ENCODE measurements at places on chromosomes 3 and 15.

GRCh38 chr15:90706394-90707327 is 10.5 kb upstream of the BLM start:
- no peak for DNase-seq

DNA sequence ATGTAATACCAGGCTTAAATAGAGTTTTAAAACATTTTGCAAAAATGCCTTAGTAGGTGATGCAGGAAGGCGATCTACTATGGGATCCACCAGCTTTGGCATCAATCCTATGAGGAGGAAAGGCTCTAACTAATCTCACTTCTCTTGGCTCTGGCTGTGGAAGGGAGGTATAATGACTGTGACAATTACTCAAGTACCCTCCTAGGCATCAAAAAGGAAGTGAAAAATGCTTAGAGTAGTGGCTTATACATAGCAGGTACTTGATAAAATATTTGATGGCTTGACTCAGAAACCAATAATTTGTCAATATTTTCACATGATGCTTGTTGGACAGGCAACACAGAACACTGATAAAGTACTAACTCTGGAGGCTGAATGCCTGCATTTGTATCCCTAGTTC is 34.1 kb upstream of the SERPINI2 start:
- DNase-seq, result no peak

DNA sequence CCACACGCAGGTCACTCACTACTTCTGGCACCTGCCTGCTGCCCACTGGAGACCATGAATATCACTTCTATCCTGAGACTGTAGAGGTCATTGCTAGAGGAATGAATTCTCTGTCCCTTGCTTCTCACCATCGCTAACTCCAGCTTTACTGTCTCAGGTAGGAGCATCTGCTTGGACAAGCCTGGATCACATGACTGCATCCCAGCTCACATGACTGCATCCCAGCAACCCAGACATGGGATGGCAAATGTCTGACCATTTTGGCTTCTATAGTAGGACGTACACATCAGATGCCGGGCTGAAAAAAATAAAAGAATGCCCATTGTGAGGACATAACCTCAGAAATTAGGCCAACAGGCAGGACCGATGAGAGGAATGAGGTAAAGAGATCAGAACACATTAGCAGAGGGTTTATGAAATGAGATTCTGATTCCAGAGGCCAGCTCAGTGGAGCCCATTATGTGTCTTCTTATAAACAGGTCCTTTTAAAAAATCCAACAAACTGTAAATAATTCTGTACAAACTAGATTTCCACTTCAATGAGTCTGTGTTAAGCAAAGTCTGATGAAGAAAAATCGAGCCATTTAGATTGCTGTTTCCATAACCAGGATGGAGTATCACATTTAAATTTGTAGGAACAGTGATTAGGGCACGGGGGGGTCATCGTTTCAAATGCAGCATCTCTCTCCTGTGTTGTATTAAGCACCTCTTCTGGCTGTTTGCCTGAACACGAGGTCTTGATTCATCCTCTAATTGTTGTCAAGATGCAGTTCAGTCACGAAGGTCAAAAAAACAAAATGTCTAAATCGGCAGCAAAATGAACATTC is 126.7 kb downstream of the MTHFS start:
- no peak for DNase-seq

GRCh38 chr3:32165442-32165841 is 59.0 kb downstream of the GPD1L start:
- DNase-seq, result no peak

DNA sequence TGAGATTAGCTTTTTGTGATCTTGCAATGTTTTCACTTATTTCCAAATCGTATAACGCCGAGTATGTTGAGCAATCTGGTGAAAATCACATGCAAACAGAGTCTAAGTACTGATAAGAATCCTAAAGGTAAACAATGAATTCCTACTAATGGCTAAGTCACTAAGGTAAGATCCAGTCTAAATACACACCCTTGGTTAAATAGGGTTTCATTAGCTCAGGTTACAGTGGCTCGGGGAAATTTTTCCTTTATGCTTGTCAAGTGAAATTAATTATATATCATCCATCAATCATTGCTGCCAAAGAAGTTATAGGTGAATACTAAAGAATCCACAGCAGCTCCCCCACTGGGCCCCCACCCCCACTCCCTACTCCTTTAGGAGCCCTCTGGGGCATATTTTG is 139.3 kb downstream of the SOX2 start:
- no peak for DNase-seq

GRCh38 chr3:66199089-66199473 is 21.7 kb upstream of the SLC25A26 start:
- no peak for DNase-seq

DNA sequence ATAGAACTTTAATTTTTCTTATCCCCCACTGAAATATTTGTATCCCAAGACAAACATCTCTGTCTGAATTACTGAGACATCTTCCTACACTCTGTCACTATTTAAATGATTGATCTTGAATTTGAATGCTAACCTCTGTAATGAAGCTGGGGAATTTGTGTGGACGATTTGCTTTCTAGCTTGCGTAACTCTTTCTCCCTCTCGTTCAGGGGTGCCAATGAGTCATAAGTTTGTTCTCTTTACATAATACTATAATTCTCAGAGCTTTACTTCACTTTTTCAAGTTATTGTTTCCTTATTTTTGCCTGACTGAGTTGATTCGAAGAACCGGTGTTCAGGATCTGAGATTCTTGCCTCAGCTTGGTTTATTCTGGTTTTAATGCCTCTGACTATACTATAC is 783.3 kb upstream of the CADM2 start:
- DNase-seq, result no peak

DNA sequence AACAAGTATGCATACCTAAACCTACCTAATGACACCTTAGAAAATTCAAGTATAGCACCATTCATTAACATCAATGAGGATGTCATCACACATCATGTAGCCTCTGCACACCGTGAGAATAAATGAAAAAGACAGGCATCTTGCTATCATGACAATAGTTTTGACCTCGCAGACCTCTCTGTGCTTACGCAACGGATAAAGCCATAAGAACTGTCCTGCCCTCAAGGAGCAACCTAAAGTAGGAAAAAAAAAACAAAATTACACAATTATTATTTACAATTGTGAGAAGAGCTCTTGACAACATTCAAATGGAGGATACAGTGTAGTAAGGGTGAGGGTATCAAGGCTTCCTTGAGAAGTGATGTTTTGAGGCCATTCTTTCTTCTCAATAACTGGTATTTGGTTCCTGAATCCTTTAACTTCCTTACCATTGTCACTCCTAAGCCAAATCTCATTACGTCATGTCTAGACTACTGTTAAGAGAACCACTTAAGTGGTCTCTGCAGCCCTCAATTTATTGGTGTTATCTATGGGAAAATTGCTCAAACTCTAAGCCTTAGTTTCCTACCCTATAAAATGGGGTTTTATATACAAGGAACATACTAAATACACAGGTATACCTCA is 7.0 kb upstream of the SETD5 start:
- no peak for DNase-seq

DNA sequence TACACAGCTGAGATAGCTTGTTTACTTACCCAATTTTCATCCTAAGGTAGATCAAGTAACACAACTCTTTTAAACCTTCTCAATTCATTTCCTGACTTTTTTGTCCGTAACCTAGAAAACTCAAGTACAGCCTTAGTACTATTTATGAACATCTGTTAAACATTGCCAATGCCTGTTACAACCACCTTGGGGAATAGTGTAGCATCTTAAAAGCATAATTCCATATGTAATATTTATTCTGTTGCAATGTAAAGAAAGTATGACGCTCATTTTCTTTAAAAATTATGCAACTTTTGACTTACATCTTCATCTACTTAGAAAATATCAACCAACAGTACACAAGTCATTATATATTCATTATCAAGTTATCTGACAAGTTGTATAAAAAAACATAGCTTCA is 54.6 kb downstream of the SUCLG2 start:
- no peak for DNase-seq

DNA sequence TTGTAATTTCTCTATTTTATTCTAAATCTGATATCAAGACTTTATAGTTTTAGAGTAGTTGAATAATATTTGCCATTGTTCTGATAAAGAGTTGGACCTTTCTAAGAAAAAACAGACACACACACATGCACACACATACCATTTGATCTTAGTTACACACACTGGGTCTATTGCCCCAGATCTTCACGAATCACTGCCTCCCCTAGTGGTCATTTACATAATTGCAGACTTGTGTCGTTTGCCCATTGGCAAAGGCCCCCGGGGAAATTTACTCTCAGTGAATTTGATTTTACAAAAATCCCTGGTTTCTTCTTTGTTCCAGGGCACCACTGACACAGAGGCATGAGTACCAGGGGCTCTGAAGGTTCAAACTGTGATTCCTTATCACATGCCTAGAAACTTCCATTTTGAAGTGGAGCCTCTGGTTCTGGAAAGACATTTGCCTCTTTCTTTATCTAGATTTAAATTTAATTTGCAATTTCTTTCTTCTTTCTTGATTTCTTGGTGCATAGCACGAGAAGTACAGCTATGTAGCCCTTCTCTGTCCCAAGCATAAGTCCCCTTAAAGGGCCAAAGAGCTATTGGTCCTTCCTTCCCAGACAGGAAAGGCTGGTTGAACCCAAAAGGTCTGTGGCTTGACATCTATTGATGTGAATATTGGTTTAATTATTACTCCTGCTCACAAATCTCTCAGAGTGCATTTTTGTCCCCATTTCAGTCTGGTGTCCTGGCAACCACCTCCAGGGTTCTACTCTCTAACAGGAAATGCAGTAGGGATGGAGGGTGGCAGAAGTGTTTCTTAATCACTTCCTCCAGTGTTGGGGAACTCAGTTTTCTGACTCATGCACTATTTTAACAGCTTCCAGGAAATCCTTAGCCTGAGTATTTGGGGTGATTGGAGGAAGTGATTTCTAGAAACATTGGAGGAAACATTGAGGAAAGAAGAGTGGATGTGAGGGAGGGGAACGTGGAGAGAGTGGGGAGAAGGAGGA is 32.4 kb upstream of the SLC6A11 start:
- DNase-seq, result no peak

DNA sequence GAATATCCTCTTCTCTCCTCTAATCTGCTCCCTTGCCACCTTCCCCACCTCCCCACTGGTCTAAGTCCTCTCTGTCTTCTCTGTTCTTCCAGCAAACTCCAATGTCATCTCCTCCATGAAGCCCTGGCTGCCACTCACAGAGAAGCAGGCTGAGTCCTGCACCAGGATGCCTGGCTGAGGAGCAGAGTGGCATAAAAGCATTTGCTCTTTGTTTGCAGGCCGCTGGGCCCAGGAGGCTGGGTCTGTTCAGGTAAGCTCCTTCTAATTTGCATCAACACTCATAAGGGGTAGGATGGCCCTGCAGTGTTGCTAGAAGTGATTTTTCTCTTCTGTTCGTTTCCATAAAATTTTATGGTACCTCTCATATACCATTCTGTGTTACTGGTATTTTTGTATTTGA is 43.2 kb upstream of the KLHL25 start:
- DNase-seq, result no peak

DNA sequence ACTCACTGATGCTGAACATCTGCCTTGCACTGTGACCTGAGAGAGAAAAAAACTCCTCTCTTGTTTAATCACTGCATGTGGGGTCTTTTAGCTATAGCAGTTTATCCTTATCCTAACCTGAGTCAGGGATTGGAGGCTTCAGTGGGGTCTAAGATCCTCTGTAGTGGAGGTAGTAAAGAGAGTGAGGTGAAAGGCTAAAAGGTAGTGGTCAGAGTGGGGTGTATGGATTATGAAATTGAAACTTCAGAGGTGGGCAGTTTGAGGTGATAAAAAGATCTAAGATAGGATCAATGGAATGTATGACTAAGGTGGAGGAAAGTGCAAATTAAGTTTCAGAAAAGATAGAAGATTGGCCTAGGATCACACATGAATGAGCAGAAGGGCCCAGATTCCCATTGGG is 36.5 kb downstream of the DET1 start:
- DNase-seq, result no peak

DNA sequence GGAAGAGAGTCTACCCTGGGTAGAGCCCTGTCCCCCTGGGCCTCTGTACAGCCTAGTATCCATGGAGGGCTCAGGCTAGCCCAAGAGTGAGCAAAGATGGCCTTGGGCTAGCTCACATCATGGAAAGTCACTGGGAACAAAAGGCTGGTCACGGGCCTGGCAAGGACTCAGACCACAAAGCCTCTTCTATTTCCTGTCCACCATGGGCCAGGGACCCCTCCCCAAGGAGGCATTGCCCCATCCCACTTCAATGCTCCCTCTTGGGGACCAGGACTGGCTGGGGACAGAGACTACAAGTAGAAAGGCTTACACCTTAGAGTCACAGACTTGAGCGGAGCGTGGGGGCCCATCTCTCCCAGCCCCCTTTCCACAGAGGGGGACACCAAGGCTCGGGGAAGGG is 16.9 kb downstream of the DUSP7 start:
- DNase-seq, result no peak

DNA sequence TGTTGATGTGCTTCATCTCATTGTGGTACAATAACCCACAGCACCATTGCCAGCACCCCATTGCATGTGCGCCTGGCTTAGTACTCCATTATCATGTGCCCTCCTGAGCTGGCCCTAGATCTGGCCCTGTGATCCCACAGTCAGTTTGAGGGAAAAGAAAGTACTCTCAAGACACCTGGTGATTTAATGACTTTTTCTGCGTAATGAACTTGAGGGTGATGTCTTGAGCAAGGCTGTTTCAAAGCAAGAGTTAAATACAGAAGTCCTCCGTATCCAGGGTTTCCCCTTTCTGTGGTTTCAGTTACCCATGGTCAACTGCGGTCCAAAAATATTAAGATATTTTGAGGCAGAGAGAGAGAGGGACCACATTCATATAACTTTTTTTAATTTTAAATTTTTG is 16.3 kb downstream of the C3orf20 start:
- no peak for DNase-seq

GRCh38 chr3:193372783-193373182 is 5.8 kb downstream of the ATP13A5 start:
- no peak for DNase-seq

DNA sequence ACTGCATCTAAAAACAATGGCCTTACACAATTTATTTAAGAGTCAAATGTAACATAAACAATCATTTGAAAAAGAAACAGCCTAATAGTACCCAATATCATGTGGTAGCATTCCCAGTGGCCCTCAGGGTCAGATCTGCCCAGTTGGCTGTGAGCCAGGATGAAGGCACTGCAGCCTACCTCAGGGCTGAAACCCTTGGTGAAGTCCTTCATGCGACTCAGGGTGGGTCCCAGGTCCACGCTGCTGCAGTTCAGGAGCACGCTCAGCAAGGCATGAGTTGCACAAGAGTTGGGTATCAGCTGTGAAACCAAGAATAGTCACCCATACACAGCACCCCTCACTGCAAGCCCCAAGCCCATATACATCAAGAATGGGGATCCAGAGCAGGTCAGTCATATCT is 37.1 kb downstream of the SEMA3G start:
- no peak for DNase-seq

Data from NCI-H1930 (cell line).